ENCODE measurements at places on chromosomes 11 and 22.
A peak's percentile ranks its signal among the peaks of the same experiment; 100 is the strongest.

DNA sequence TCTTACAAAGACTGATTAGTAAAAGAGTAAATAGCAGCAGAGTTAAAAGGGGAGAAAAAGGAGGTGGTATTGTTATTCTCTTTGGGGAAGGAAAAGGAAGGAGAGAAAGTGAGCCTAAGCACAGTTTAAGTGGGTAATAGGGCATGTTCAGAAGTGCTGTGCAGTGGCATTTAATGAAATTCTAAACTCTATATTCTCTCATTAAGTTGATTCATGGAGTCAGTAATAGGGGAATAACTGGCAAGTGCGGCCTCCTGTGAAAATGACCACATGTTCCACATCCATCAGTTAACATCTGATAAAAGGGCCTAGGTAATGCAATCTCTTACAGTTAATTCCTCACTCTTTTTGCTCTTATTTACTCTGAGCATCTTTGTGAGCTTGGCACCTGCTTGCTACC lies 516.7 kb downstream of the JRKL start:
- DNase-seq: no peak

- DNase-seq: no peak
These were observed 824 bp downstream of the THAP7 start for GRCh38 chr22:21000987-21001600.

- DNase-seq: no peak
These were observed 21.3 kb downstream of the GRIK4 start for GRCh38 chr11:120532832-120533196.

GRCh38 chr22:44093791-44094190 lies 69.7 kb downstream of the PARVB start:
- DNase-seq: no peak

- no peak for DNase-seq
These were observed 16.5 kb upstream of the OR9G4 start for GRCh38 chr11:56764976-56765375.

DNA sequence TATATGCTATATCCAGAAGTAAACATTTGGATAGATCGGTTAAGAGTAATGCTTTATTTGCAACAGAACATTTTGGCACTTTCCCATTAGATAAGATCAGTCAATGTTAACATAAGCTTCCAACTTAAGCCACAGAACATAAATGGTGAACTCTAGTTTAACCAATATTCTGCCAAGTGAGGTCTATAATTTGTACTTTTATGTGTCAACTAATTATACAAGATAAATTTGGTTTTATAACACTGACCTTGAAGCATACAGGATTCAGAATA lies 23.5 kb upstream of the BLID start:
- no peak for DNase-seq

DNA sequence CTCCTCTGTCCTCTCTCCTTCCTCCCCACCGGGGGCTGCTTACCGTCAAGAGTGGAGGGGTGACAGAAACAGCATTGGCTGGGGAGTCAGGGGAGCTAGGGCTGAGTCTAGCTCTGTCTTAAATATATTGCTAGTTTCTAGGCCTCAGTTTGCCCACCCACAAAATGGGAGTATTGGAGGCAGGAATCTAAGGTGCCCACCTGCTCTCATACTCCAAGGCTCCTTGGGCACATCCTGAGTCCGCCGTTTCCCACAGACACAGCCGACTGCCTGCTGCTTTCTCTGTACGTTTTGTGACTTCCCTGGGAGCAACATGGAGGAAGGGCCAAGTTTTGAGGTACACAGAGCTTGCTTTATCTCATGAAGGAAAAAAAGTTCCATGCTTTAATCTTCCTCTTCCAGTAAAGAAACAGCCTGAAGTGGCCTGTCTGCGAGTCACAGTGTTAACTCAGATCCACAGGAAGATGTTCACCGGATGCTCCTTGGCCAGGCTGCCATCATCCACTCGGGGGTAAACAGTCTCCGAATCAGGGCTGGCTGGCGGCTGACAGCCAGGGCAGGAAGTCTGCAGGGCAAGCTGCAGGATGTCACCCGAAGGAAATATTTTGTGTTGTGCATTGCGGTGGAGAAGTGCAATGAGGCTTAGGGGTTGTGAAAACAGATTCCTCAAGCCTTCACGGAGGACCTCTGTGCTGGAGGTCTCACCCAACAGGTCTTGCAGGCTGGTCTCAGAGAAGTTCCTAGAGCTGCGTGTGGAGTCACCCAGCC lies 11.0 kb upstream of the CERK start:
- peak; percentile 39 for DNase-seq

- no peak for DNase-seq
These were observed 188.2 kb upstream of the TBCEL start for GRCh38 chr11:120835601-120836228.

DNA sequence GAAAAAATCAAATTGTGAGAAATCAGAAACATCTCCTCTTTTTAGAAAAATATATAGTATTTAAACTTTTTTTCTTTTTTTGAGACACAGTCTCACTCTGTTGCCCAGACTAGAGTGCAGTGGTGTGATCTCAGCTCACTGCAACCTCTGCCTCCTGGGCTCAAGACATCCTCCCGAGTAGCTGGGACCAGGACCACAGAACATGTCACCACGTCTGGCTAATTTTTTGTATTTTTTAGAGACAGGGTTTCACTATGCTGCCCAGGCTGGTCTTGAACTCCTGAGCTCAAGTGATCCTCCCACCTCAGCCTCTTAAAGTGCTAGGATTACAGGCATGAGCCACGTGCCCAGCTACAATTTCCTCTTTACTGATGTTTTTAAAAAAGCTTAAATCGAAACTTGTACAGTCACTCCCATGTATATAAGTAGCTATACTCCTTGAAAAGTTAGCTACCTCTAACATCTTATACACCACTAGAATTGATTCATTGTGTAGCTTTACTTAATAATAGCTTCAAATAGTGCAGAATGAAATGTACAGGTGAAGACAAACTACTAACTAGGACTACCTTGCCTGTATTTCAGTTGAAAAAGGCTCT lies 10.3 kb downstream of the EIF4G2 start:
- no peak for DNase-seq

DNA sequence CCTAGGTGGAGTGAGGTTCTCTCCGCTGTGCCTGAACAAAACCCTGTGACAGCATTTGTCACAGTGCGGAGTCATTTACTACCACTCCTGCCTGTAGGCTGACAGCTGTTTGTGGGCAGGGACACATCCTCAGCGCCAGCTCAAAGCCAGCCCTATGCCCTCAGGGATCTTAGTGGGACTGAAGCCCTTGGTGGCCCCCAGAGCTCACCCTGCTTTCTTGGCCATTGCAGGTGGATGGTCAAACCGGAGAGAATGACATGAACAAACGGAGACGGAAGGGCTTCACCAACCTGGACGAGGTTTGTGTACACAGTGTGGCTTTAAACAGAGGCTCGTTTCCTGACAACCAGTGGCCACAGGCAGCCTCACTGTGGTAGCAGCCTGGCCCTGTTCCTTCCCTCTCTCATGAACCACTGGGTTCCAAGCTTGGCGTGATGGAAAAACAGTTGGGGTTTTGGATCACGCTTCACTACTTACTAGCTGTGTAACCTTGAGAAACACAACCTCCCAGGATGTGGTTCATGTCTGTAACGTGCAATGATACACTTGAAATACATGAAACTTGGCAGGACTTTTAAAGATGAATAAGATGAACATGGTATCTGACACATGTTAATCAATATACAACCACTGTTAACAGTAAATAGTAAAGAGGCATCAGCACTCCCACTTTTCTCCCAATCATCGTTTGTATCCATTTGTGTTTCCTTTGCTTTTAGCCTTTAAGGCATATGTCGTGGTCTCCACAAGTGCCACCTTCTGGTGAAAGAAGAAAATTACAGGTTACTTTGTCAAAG lies 125.8 kb downstream of the MICAL2 start:
- no peak for DNase-seq

DNA sequence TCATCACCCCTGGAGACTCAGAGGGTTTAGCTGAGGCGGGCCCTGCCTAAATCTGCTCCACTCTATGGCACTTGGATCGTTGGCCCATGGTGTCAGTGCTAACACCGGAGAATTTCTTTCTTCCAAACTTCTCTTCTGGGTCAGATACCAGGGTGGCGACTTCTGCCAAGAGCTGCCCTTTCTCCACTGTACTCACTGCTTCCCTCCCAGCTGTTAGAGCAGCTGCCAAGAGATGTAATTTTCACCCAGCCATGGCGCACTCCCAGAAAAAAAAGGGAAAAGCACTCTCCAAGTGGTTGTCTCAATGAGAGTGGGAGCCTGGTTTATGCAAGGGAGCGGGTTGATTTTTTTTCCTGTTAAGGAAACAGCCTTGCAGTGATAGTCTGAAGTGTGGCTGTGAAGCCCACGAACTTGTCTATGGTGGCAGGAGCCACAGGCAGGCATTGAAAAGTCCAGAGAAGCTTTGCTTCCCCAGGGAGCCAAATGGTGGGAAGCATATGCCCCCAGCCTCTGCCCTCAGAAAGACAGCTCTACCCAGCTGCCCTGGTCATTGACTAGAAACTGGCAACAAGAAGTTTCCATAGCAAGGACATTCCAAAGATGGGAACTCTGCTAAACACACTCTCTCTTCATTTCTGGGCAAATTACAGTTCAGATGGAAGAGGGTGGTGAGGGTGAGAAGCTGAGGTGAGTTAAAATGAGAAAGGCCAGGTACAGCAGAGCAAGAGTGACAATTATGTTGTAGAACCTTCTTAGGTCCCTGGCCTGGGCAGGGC lies 10.7 kb downstream of the PCSK7 start:
- DNase-seq: no peak

GRCh38 chr11:13364388-13364787 lies 86.8 kb downstream of the BMAL1 start:
- no peak for DNase-seq

- DNase-seq: no peak
These were observed 2.0 kb downstream of the FAT3 start for GRCh38 chr11:92226331-92227229.

DNA sequence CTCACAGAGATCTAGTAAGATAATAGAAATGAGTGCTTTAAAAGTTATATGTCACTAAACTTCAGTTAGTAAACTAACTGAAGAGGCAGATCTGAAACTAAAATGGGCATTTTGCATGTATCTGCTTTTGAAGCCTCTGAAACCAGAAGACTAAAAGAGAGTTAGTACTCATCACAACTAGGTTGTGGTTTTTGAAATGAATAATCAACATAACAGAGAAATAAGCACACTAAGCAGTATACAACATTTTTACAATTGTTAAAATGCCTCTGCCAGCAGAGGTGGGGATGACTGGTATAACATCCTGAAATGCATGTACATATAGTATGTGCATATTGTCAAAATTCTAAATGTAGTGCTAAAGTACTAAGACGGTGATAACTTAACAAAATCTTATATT lies 564.5 kb downstream of the DLG2 start:
- DNase-seq: no peak

GRCh38 chr22:32731372-32731771 lies 70.1 kb upstream of the TIMP3 start:
- DNase-seq: no peak

- DNase-seq: no peak
These were observed 43.2 kb downstream of the PANX1 start for GRCh38 chr11:94171693-94172440.

DNA sequence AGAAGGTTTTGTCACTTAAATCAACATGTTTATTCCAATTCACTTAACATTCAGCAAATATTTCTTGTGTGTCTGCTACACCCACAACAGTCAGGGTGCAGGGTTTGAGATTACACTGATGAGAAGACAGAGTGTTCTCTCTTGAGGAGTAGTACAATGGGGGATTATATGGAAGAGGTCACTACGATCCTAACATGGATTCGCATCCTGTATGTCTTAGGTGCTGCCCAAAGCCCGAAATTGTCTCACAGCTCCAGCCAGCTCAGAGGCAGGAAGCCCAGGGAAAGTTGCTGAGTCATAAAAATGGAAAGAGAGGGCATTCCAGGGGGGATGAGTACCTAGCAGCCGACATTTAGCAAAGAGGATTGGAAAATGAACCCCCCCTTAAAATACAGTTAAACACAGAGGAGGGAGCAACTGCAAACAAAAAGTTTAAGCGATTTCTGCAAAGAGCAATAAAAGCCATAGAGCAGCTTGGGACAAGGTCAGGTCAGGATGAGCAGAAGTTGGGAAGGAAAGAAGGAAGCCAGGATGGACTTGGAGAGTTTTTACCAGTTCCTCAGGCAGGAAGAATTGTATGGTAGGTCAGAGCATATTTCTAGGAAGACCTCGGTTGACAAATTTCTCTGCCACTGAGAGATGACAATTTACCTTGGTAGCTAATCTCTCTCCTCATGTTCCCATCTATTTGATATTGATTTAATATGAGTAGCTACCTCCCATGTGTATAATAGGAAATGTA lies 49.5 kb downstream of the IGLL5 start:
- DNase-seq: no peak

DNA sequence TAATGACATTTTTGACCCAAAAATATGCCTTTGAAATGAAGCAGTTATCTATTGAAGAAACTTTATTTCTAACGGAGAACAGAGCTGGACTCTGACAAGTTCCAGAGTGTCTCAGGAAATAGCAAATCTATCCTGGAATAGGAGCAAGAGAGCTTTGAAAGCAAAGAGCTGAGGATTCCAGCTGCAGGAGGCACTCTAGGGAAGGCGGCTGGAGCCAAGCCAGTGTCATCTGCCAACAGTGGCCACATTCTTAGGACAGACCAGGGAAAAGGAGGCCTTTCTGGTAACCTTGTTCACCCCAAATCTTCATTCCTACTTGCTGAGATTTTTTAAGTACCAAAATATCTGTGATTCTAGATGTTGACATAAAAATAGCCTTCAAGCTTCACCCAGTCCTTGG lies 493.5 kb upstream of the B3GAT1 start:
- no peak for DNase-seq

- DNase-seq: no peak
These were observed 271.5 kb upstream of the PDGFD start for GRCh38 chr11:104435494-104435893.

GRCh38 chr11:112267188-112267591 lies 6.5 kb upstream of the PLET1 start:
- no peak for DNase-seq

DNA sequence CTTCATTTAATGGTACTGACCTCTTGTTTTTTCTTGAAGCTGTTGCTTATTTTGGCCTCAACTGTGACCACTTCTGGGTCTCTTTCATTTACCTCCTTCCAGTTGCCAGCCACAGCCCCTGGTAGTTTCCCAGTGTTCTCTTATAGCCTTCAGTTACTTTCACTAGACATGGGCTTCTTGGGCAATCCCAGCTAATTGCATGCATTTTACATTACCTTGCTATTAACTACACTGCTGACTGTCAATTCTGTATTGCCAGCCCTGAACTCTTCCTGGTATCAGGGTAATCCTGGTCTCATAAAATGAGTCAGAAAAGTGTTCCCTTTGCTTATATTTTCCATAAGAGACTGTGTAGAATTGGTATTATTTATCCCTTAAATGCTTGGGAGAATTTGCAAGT lies 195.8 kb upstream of the LARGE1 start:
- DNase-seq: no peak

- no peak for DNase-seq
These were observed 2.6 kb upstream of the VWCE start for GRCh38 chr11:61297746-61298145.

GRCh38 chr11:36365907-36366306 lies 69.8 kb downstream of the PRR5L start:
- DNase-seq: no peak

GRCh38 chr11:31822175-31822926 lies 11.2 kb upstream of the PAX6 start:
- no peak for DNase-seq
